ENCODE measurements at places on chromosomes 1 and 21. TPM values are rescaled to one million over a fixed set of nuclear protein-coding genes. Genes with fewer than 3 reads are reported as not detected.

DNA sequence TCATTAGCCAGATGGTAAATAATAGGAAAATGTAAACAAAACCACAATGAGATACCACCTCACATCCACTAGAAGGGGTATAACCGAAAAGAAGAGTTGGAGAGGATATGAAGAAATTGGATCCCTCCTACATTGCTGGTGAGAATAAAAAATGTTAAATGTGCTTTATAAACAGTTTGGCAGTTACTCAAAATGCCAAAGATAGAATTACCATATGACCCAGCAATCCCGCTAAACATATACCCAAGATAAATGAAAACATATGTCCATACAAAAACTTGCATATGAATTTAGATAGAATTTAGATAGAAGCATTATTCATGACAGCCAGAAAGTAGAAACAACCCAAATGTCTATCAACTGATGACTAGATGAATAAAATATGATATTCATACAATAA is 4.4 kb upstream of the FMO2 start:
- DNase-seq, result no peak

- no peak for DNase-seq
Observed at GRCh38 chr21:29174607-29175013, 44.2 kb downstream of the MAP3K7CL start.

- peak; percentile 93 for DNase-seq
Observed at GRCh38 chr1:156601122-156601830, at the start of gene GPATCH4. Gene GPATCH4, minus strand, starts transcription at chr1:156601479.

DNA sequence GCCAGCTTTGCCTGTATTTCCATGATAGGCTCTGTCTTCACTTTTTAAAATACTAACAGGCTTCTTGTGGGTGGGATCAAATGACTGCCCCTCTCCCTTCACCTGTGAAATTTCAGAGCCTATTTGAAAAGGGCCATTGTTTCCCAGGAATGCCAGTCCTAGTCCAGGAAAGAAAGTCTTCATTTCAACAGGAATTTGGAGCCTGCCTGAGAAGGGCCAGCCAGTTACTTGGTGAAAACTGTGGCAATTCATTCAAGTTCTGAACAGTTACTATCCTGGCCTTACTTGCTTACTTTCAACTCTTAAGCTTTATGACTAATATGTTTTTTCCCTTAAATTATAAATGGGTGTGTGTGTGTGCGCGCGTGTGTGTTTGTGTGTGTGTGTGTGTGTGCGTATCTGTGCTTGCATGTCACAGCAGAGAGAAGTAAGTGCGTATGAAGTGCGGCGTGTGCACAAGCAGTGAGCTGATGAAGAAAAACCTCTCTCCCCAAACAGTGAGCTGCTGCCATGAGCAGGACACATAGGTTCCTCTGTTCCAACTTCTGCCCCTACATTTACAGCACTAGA is 67.5 kb upstream of the RNPC3 start:
- no peak for DNase-seq

The COL8A2 gene
- 3.3 TPM for total RNA-seq

The ARHGEF10L gene
- total RNA-seq, result 37.0 TPM

The FCMR gene
- 5.8 TPM for total RNA-seq
